Activated T-helper 1 cell treated with anti-CD3 and anti-CD28 coated beads, Interleukin-2, amount 50 U/mL, for 16 hours (primary cell): ENCODE measurements at places on chromosomes 7 and 10.

- no peak for DNase-seq
Observed at GRCh38 chr7:116802746-116803152, 59.6 kb upstream of the CAPZA2 start.

DNA sequence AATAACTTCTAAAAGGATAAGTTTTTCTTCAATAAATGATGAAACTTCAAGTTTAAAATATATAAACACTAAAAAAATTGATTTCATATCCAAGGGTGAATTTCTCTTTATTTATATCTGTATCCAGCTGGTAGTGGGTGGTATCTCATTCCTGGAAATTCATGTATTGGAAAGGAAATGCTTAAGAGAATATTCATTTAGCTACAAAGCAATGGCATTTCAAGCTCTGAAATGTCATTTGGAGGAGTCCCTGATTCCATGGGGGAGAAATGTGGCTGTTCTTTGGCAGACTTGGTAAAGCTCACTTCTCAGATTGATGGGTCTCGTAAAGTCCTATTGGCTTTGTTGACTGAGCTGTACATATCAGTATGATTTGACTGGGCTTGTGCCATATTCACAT lies 156.3 kb upstream of the TEX47 start:
- DNase-seq: no peak

GRCh38 chr10:113945075-113945686 lies 90.7 kb downstream of the NHLRC2 start:
- DNase-seq: no peak

GRCh38 chr10:116470071-116470470 lies 42.4 kb downstream of the PNLIPRP3 start:
- no peak for DNase-seq

- no peak for DNase-seq
Observed at GRCh38 chr10:48468866-48469511, 135.9 kb downstream of the ARHGAP22 start.

DNA sequence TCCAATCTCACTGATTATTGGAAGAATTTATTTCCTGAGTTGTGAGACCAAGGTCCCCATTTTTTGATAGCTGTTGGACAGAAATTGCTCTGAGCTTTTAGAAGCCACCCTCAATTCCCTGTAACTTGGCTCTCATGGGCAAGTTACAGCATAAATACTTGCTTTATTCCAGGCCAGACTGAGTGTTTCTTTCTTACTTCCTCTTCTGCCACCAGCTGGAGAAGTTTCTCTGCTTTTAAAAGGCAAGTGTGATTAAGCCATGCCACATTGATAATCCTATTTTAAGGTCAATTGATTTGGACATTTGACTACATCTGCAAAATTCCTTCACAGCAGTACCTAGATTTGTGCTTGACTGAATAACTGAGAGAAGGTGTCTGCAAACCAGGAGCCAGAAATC lies 14.1 kb upstream of the TAS2R41 start:
- DNase-seq: no peak

DNA sequence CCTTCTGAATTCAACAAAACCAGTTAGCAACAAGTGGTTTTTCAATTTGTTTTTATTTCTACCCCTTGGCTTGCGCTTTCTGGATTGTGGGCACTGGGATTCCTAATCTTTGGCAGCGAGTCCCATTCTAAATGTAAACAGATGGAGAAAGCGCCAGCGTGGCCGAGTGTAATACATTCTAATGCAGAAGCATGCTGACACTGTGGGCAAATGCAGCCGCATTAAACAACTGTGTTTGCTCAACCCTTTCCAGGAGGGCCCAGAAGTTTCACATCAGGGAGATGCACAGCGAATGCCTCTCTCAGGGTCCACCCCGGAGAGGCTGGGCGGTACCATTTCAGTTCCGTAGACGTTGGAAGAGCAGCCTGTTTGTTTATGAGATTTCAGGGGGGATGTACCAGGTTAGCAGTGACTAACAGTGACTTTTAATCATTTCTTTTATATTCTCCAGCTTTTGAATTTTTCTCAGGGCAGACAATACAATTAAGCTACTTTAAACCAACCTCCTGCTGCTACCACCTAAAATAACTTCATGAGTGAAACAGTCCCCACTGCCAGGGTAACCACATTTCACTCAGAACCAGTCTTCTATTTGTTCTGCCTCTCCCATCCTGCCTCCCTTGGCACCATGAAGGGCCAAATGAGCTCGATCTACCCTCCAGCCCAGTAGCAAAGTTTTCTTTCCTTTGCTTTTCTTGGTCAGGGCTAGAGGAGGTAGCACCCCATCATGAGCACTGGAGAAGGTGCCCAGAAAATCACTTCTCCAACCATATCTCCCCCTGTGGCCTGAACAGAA lies 164.2 kb upstream of the ITGB1 start:
- DNase-seq: no peak

- no peak for DNase-seq
Observed at GRCh38 chr7:3937605-3938004, 636.6 kb downstream of the SDK1 start.

DNA sequence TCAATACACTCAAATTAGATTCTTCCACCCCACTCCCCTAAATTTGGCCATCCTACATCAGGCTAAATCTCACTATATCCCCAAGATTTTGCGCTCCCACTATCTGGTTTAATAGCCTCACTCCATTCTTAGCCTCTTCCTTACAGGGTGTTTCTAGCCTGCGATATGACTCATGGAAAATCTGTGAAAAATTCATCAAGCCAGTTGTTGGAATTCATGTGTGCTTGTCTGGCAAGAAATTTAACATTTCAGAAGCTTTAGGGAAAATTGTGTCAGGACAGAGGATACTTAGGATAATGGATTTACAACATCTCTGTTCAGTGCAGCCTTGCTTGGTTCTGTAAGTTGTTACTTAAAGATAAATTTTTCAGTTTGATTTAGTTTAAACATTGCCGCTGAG lies 1249.9 kb upstream of the AUTS2 start:
- DNase-seq: no peak
